ENCODE measurements at places on chromosomes 13 and 19. TPM values are rescaled to one million over a fixed set of nuclear protein-coding genes. Genes with fewer than 3 reads are reported as not detected.

The NRTN gene
- 5.4 TPM for total RNA-seq

The GRWD1 gene
- total RNA-seq = 75.0 TPM

The TMEM238 gene
- 49.4 TPM for total RNA-seq

DNA sequence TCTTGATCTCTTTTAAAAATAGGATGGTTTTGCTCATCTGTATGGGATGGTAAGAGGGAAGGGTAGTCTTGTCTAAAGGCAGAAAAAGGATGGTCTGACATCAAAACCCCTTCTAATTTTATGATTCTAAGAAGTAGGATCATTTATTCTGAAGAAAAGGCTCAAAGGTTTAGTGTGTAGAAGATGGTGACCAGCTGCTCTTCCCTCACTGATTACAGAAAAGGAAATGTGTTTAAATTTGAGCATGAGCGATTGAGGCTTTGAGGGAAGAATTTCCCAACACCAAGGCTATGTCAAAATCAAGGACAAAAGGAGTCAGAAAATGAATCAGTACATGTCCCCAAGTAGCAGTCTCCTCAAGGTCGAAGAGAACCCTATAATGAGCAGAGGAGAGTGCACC is 909.8 kb downstream of the EFNB2 start:
- H3K36me3 ChIP-seq = no peaks in the 10 kb centered on the region
- H3K4me1 ChIP-seq = no peaks in the 10 kb centered on the region
- H3K27ac ChIP-seq = no peak overlapping the region
- H3K27me3 ChIP-seq = no peaks in the 10 kb centered on the region
- no peak overlapping the region for H3K4me3 ChIP-seq

GRCh38 chr19:10416380-10417257 is 3.7 kb upstream of the PDE4A start:
- peak overlapping the region; percentile 67 for H3K4me3 ChIP-seq
- peak overlapping the region; percentile 86 for H3K27ac ChIP-seq

- no peak overlapping the region for H3K27ac ChIP-seq
- no peak overlapping the region for H3K4me3 ChIP-seq
- no peak for DNase-seq
- H3K36me3 ChIP-seq = no peaks in the 10 kb centered on the region
These were observed 14.4 kb downstream of the LIG4 start for GRCh38 chr13:108200781-108201398.

DNA sequence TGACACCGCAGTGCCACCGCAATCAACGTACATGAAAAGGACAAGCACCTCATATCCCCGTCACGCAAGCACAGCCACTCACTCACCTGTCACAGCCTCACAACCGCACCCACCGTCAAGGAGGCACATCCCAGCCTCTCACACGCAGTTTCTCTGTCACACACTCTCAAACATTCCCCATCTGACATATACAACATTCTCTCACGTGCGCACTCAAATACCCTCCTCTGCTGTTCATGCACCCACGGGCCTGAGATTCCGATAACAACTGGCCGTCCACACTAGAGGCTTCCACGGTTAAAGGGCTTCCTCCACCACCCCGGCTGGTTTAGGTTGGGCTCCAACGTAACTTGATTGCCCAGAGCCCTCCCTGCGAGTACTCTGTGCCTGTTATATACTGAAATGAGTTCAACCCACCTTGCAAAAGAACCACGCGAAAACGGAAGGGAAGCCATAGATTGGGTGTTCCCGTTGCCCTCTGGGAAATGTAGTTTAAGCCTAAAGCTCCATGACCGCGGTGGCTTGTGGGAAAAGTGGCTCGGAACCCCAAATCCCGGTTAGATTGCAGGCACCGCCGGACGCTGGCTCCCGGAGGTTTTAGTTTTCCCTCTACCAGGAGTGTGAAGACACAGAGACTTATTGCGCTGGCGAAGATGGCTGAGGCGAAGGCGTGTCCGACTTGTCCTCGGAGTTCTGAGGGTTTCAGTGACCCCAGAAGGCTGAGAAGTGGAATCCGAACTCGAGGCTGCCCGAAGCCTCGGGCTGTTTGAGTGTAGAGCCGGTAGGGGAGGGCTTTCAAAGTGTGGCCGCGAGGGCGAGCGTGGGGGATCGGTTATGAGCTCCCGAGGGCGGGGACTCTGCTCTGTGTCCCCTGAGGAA is at the start of gene ZNF573:
TSS of gene ZNF573 (minus strand) at position 460 of the 879 bp plus-strand sequence. CDS start 5,857 bp downstream, outside the sequence.
- H3K36me3 ChIP-seq = peaks cover 20% of the 10 kb centered on the region
- H3K27me3 ChIP-seq = no peaks in the 10 kb centered on the region
- peaks cover 8% of the 10 kb centered on the region for H3K4me1 ChIP-seq

- no peak overlapping the region for H3K4me3 ChIP-seq
- DNase-seq = no peak
- H3K4me1 ChIP-seq = peaks cover 18% of the 10 kb centered on the region
- no peaks in the 10 kb centered on the region for H3K27me3 ChIP-seq
- no peak overlapping the region for H3K27ac ChIP-seq
These were observed 150.4 kb upstream of the RXFP2 start for GRCh38 chr13:31588893-31589292.

DNA sequence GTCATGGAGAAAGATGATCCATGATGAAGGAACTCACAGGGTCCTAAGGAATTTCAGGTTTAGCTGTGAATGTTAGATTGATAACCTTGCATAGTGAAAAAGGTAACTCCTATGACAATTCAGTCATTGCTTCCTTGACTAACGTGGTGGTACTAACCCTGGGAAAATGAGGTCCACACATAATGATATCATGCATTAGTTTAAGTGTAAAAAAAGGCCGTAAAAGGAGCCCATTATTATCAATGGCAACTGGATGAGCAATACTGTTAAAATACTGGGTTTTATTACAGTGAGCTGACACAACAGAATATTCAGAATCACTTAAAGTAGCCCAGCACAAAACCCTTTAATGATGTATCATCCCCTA is 515.4 kb downstream of the DCT start:
- no peaks in the 10 kb centered on the region for H3K27me3 ChIP-seq
- no peaks in the 10 kb centered on the region for H3K4me1 ChIP-seq
- no peak for DNase-seq
- H3K36me3 ChIP-seq = no peaks in the 10 kb centered on the region
- no peak overlapping the region for H3K4me3 ChIP-seq
- no peak overlapping the region for H3K27ac ChIP-seq
